ENCODE measurements at places on chromosomes 4 and X.

- DNase-seq: no peak
These were observed 125.7 kb downstream of the ZNF827 start for GRCh38 chr4:145812919-145813318.

DNA sequence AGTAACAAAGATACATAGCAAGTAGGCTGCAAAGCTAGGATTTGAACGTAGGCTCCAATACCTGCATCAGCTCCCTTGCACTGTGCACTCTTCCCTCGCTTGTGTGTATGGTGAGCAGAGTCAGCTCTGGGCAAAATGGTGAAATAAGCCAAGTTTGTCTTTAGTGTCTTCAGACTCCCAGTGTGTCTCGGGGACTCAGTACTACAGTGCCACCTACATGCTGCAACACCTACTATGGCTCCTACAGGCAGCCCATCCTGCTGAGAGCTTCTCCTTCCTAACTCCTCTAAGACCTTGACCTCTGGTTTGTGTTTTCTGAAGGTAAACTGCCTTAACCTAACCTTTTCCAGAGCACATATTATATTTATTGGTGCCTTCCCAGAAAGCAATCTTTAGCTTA, 42.5 kb downstream of the RTL9 start:
- DNase-seq: no peak

GRCh38 chr4:25050370-25051078, 19.8 kb upstream of the LGI2 start:
- DNase-seq: no peak

GRCh38 chr4:675036-675882, 917 bp downstream of the MYL5 start:
- no peak for DNase-seq

- DNase-seq: no peak
These were observed 1136.6 kb upstream of the PABPC4L start for GRCh38 chr4:135338181-135338580.

- DNase-seq: no peak
These were observed 235.4 kb downstream of the MGST2 start for GRCh38 chr4:139900964-139901376.

GRCh38 chr4:12545812-12546211, 938.3 kb downstream of the RAB28 start:
- no peak for DNase-seq

- peak; percentile 69 for DNase-seq
These were observed 35.3 kb downstream of the SUPT20HL1 start for GRCh38 chrX:24395775-24396174.

DNA sequence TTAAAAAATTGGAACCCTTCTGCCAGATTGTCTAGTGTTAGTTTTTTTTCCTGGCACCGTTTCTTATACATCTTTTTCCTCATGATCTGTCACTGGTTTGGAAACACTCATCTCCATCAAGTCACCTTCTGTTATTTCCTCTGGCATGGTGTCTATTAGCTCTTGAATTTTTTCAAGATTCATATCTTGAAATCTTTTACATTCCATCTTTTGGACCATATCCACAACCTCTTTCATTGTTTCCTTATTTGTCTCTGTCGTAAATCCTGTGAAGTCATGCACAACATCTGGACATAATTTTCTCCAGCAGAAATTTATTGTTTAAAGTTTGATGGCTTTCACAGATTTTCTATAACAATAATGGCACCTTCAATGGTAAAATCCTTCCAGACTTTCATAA, 10.2 kb upstream of the TMEM185A start:
- no peak for DNase-seq

DNA sequence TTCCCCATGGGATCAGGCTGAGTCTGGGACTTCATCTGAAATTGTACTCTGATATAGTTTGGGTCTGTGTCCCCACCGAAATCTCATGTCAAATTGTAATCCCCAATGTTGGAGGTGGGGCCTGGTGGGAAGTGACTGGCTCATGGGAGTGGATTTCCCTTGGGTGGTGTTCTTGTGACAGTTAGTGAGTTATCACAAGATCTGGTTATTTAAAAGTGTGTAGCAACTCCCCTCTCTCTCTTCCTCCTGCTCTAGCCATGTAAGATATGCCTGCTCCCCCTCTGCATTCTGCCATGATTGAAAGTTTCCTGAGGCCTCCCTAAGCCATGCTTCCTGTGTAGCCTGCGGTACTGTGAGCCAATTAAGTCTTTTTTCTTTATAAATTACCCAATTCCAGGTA, 61.0 kb downstream of the RASGEF1B start:
- DNase-seq: no peak

- no peak for DNase-seq
These were observed 178.8 kb upstream of the SPIN4 start for GRCh38 chrX:63529961-63530360.

- no peak for DNase-seq
These were observed 96.8 kb downstream of the PDLIM5 start for GRCh38 chr4:94548571-94548970.

DNA sequence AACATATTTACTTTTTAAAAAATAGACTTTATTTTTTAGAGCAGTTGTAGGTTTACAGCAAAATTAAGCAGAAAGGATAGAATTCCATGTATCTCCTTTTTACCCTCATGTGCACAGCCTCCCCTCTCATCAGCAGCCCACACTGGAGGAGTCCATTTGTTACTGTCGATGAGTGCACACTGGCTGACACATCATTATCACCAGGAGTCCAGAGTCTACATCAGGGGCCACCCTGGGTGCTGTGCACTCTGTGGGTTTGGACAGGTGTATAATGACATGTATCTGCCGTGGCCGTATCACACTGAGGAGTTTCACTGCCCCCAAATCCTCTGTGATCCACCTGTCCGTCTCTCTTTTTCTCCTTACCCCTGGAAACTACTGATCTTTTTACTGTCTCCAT, 26.3 kb downstream of the TBC1D14 start:
- no peak for DNase-seq

- DNase-seq: no peak
These were observed 226.4 kb downstream of the MAGEB5 start for GRCh38 chrX:26442340-26442739.

DNA sequence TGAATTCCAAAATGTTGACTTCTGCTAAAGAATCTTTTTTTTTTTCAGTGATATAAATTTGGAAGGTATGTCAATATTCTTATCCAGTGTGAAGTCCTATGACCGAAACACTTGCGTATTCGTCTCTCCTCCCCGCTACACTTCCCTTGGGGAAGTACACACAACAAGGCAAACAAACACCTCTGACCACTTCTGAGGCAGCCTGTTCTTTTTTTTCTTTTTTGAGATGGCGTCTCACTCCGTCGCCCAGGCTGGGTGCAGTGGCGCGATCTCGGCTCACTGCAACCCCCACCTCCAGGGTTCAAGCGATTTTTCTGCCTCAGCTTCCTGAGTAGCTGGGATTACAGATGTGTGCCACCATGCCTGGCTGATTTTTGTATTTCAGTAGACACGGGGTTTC, 78.1 kb upstream of the DHRSX start:
- no peak for DNase-seq

DNA sequence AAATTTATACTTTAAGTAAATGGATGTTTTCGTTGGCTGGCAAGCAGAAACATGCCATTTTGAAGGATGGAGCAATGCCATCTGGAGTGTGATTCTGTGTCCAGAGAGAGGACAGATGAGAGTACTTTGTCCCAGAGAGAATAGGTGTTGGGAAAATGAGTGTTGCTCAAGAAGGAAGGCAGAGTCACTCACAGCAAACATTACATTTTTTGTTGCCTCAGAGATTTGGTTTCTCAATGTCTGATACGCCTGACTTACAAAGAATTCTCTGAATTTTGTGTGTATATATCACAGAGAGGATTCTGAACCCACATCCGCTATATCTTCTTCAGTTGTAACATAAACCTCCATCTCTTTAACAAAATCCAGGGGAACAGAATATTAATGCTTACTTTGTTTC, 102.8 kb upstream of the PCDH18 start:
- no peak for DNase-seq

- no peak for DNase-seq
These were observed 211.7 kb downstream of the SLC4A4 start for GRCh38 chr4:71550220-71551165.

GRCh38 chrX:143648705-143649104, 12.8 kb upstream of the SLITRK4 start:
- DNase-seq: no peak

DNA sequence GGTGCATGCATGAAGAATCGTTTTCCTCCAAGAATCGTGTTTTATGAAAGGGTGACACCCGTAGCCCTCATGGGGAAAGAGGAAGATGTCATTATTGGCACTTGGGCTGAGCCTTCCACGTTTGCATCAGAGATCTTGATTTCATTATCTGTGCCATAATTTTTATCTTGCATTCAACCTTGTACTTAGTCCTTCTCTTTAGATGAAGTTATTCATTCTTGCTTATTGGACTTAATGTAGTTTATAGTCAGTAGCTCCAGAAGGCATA, 66.8 kb downstream of the GAB1 start:
- DNase-seq: no peak

DNA sequence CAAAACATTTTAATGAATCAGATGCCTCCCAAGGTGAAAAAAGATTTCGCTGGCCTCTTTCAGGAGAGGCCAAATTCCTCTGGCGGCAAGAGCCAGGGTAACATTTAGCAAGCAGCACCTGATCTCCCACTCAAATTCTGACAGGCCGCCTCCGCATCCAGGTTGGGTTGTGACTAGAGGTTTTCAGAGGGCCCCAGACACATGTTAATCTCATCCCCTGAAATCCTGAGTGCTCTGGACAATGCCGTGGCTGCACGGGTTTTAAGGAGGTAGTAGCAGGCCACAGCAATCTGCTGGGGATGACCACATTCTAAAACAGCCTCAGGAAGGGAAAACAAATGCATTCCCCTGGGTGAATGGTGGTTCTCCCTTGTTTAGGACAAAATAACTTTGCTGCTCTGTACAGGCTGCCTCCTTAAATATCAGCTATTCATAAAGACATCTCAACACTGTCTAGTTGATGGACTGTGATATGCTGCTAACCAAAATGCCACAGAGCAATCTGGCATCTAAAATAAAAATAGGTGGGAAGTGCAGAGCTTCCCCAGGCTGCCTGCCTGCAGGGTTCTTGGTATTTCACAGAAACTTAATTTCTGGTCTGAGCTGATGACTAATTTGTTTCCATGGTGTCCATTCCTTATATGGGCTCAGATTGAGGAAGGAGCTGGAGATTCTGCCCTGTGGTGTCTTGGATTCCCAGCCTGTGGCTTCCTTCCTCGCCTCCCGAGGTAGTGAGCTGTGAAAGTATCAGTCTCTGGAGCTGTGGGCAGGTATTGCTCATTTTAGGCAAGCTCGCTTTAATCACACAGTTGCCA, 202.0 kb downstream of the DCLK2 start:
- DNase-seq: no peak

DNA sequence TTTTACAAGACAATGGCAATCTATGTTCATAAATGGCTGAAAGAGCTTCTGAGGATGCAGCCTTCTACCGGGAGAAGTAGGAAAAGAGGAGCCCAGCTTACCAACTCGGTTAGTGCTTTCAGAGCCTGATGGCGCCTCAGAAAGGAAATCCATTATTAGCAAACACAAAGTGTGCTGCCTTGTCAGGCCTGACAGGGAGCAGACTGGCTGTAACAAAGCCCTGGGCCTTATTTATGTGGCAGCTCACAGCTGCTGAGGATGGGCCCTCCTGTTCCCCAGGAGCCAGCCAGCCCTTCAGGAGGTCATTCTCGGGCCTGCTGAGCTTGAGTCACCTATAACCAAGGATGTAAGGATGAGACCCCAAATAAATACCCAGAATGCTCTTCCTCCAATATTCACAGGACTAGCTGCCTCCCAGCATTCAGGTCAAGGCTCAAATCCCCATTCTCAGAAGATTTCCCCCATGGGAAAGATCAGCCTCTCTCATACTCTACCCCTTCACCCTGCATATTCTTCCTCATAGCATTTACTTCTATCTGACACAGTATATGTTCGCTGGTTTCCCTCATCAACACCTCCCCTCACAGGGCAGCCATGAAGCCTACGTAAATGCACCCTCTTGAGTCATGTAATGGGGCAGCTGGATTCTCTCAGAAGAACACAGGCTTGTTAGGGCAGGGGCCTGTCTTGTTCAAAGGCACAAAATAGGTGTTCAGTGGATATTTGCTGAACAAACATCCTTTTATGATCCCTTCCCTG, 227.0 kb upstream of the RASGEF1B start:
- DNase-seq: no peak

- no peak for DNase-seq
These were observed 24.4 kb downstream of the LRRC66 start for GRCh38 chr4:51995647-51996220.

- no peak for DNase-seq
These were observed 1.2 kb upstream of the SSX3 start for GRCh38 chrX:48357681-48358080.

DNA sequence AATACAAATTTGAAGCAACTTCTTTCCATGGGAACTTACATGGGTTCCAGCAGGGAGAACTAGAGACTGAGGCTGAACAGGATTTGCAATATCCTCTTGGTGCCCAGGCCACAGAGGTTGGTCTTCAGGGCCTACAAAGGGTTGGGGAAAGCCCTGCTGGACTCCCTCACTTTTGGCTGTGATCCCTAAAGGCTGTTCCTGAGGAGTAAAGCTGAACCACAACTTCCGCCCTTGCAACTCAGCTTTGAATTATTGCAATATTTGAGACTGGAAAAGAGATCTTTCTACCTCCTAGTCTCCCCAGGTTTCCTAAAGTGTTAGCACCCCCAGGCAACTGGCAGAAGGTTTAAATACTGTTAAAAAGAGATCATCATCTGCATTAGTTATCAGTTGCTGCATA, 26.9 kb downstream of the DCHS2 start:
- DNase-seq: no peak

DNA sequence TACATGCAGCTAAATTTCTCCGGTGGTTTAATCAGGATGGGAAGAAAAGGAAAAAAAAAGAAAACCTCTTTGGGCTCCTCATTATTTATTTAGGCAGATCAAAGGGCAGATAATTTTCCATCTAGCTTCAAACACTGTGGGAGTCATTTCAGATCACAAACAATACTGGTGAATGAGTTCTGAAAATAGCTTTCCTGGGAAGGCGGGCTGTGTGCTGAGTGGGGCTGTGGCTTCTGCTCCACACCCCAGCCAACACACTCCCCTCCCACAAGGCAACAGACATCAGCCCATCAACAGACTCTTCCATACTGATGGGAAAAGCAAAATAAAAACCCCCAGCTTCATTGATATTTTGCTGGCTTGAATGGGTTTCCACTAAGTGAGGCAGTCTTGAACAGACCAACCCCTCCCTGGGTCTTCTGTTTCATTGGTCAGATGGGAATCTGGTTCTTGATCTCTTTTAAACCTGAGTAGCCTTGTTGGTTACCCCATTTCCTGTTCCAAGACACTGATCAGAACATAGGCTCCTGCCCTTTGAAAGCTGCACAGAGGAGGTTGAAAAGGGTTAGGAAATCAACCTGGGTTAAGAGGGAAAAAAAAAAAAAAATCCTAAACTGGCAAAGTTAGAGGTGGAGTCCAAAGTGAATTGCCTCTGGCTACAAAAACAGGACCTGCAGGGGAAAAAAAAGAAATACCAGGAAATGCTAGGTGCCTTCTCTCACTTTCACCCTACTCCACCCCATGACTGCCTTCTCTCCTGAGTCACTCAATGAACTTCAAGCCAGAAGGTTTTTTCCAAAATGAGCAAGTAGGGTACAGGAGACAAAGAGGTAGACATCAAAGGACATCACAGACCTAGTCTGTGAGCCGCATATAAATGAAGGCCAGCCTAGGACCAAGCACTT, 20.0 kb downstream of the AMOT start:
- no peak for DNase-seq
